Left ventricle myocardium superior (tissue), 1 donor: ENCODE measurements at places on chromosomes 1 and 21. TPM values are rescaled to one million over a fixed set of nuclear protein-coding genes. Genes with fewer than 3 reads are reported as not detected.
A peak's percentile ranks its signal among the peaks of the same experiment; 100 is the strongest.

Gene GSTM1
- not detected for total RNA-seq

GRCh38 chr1:65209005-65209885 is 61.2 kb downstream of the AK4 start:
- DNase-seq: no peak

- no peak for DNase-seq
These were observed 94.2 kb upstream of the DMRTA2 start for GRCh38 chr1:50517488-50517887.

- no peak for DNase-seq
These were observed 219.0 kb downstream of the KAZN start for GRCh38 chr1:14817223-14818170.

DNA sequence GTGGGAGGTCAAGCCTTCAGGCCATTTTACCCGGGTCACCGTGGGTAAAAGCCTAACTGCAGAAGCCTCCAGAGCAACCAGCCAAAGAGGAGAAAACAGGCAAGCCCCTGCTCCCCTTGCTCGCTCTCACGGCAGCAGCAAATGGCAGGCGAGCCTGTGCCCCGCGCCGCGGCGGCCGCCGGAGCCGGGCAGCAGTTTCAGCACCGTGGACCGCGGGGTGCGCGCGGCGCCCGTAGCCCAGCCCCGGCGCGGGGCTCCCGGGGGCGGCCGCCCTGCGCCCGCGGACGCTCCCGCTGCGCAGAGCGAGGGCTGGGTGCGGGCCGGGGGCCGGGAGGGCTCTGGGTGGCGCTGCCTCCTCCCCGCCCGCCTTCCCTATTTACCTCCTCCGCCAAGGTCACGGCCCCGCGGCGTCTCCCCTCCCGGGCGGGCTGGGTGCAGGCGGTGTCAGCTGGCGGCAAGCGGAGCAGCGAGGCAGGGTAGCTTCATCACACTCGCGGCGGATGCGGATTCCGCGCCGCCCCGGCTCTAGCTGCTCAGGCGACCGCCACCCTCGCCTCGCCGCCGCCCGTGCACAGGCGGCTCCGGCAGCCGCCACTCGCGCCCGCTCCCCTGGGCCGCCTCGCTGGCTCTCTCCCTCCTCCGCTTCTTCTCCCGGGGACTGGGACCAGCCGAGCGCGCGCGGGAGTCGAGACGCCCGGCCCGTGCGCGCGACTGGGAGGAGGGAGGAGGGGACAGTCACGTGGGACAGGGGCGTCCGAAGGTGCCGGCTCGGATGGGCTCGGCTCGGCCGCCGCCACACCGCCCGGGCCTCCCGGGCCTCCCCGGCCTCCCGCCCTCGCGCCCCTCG is at the start of gene RGS7:
Gene RGS7, minus strand, starts transcription at position 687 of the 847 bp plus-strand sequence.
- DNase-seq: peak; percentile 47

Gene AIM2
- 0.57 TPM for total RNA-seq

- no peak for DNase-seq
These were observed 6.4 kb upstream of the GBP5 start for GRCh38 chr1:89279011-89279466.

- peak; percentile 62 for DNase-seq
These were observed at the start of gene GPX7 for GRCh38 chr1:52601991-52602855. GPX7 (plus strand) TSS chr1:52602371; CDS start chr1:52602410, 39 bp downstream.

DNA sequence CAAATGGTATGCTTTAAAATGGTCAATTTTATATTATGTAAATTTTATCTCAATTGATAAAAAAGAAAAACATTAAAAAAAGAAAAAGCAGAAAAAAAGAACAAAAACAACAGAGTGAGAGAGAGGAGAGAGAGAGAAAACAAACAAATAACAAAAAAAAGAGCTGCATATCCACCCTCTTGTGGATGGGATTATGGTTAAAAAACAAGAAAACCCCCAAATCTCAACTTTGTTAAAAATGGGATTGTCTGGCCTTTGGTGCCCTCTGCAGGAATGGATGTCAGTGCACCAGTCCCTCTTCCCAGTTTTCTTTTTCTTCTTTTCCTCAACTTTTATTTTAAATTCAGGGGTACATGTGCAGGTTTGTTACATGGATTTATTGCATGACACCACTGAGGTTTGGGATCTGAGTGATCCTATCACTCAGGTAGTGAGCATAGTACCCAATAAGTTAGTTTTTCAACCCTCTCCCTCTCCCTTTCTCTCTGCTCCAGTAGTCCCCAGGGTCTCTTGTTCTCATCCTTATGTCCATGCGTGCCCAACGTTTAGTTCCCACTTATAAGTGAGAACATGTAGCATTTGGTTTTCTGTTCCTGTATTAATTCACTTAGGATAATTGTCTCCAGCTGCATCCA is 28.1 kb downstream of the RNF187 start:
- no peak for DNase-seq

DNA sequence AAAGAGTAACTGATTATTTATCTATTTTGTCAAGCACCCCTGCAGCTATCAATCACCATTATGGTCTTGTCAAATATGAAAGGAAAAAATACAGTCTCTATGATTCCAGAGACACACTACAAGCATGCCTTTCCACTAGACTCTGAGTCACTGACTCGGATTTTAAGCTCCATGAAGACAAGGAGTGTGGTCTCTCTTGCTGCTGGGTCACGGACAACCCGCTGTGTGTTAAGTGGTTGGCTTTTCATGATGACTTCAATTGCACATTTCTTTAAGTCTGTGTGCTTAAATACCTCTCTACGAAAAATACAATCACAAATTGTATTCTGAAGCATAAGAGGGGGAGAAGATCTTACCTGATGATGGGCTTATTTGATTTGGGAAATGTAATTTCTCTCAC is 14.0 kb upstream of the GNG4 start:
- DNase-seq: no peak

GRCh38 chr1:83856381-83856780 is 142.6 kb downstream of the TTLL7 start:
- no peak for DNase-seq

Gene IL20
- total RNA-seq: not detected

- no peak for DNase-seq
These were observed 27.5 kb downstream of the KCNC4 start for GRCh38 chr1:110237386-110238152.

Gene TESK2
- total RNA-seq: 1.9 TPM

- no peak for DNase-seq
These were observed 32.3 kb downstream of the DNASE2B start for GRCh38 chr1:84430546-84430945.

- DNase-seq: no peak
These were observed 760.8 kb upstream of the TPTE start for GRCh38 chr21:9760398-9761074.
